ENCODE measurements at places on chromosomes 1 and 21.

DNA sequence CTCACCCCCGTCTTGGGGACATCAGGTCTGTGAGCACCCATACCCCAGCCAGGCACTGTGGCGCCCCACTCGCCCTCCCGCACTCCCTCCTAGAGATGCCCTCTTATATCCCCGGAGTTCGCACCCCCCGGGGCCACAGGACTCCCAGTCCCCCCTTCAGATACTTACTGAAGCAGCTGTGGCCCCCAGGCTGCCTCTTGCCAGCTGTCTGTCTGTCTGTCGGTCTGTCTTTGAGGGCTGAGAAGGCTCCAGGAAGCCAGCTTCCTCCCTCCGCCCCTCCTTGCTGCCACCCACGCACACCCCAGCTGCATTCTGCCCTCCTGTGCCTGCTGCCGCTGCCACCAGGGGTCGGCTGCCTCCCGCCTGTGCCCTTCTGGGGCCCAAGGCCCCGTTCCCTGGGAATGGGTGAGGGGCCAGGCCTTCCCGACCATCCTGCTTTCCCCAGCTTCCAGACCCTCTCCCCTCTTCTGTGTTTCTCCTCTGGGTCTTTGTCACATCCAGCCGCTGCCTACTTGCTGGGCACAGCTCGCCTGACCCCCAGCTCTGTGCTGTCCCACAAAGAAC, at the start of gene PTPN7:
Gene PTPN7 (minus strand): TSS at position 226 of the 564 bp plus-strand sequence. CDS start 1,200 bp downstream, outside the sequence.
- no peak for DNase-seq

- no peak for DNase-seq
These were observed 47.5 kb upstream of the ITPKB start for GRCh38 chr1:226786550-226786949.

GRCh38 chr1:244042293-244042692, 8.8 kb upstream of the ZBTB18 start:
- no peak for DNase-seq

DNA sequence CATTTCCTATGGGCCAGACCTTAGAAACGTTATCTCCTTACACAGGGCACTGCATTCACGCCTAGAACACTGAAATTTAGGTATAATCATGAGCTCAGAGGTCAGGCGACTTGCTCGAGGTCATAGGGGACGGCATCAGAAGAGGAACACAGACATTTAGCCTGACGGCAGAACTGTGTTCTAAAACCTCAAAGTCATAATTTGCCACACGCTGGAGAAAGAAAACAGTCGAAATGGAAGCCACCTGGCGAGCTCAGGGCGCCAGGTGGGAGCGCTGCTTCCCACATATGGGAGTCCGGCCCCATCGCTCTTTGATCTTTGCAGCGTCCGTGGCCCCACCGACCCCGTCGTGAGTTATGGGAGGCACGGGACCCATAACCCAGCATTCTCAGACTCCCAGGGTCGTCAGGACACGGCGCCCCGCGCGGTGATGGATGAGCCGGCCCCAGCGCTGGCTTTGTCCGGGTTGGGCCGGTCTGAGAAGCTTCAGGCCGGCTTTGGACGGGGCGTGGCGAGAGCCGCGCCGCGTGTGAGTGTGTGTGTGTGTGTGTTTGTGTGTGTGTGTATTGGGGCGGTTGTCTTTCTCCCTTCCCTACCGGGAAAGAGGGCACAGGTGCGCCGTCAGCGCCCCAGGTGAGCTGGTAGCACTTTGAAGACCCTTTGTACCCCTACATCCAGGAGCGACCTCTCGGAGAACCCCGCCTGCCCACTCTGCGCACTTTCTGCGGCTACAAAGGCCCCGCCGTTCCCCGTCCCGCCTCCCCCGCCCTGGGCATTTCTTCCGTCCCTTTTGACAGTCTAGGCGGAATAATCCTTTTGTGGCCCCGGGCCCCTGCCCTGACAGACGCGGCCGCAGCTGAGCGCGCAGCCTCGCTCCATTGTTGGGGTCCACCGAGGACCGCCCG, 861 bp upstream of the DRAXIN start:
- no peak for DNase-seq

GRCh38 chr1:188406636-188407035, 1577.9 kb downstream of the PLA2G4A start:
- no peak for DNase-seq

DNA sequence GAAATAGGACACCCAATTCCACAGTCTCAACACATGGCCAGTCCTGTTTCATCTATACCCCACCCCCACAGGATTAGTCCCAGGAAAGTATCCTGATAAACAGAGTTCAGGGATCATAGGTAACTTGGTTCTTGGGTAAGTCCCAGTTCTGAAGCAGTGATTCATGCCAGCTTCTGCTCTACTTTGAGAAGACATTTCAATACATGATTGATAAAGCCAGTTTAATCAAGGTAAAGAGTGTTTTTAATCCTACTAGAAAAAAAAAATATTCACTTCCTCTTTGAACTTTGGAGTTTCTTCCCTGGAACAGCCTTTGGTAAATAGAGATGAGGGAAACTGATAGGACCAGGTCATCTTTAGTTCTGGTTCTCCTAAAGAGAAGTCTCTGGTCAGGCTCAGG, 142.4 kb downstream of the TLR5 start:
- no peak for DNase-seq

Data from coronary artery (tissue), 2 donors.